ENCODE measurements at places on chromosomes 7 and 10.

- DNase-seq: no peak
Observed at GRCh38 chr7:8536431-8536830, 103.0 kb downstream of the NXPH1 start.

GRCh38 chr7:47418601-47419309, 163.2 kb downstream of the TNS3 start:
- DNase-seq: no peak

DNA sequence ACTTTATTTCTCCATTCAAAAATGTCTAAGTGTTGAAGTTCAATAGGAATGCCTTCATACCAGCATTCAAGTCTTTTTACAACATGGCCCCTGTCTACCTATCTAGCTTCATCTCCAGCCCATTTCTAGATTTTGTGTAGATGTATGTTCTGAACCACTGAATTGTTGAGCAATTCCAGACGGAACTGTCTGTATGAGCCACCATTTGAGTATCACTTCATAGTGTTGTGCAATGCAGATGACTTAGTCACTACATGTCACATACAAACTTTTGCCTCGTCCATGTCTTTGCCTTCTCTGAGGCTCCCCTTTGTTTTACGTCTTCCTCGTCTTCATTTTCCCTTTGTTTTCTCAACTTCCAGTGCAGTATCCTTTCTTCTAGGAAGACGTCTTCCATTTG, 118.1 kb downstream of the INHBA start:
- DNase-seq: no peak

GRCh38 chr10:69047111-69047832, 40.6 kb upstream of the SRGN start:
- DNase-seq: no peak

DNA sequence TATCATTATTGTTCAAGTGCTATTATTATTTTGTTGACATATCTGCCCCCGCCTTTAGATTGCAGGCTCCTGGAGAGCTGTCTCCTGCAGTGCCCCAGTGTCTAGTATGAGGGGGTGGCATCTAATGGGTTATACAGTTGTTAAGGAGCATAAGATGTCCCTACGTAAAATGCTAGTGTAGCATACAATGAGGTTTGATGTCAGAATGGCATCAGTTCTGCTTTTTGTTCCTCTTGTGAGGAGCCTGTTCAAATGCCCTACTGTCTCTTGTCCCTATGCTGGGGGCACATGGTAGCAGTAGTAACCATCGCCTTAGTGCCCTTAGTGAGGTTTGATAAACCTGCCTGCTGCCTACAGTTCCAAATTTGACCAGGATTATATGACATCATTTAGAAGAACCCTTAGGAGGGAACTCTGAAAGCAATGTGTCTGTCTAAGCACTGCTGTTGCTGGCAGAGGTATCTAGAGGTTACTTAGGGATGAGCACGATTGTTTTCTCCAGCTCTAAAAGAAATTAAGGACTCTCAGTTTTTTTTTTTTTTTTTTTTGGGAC, 9.7 kb downstream of the CREM start:
- no peak for DNase-seq

DNA sequence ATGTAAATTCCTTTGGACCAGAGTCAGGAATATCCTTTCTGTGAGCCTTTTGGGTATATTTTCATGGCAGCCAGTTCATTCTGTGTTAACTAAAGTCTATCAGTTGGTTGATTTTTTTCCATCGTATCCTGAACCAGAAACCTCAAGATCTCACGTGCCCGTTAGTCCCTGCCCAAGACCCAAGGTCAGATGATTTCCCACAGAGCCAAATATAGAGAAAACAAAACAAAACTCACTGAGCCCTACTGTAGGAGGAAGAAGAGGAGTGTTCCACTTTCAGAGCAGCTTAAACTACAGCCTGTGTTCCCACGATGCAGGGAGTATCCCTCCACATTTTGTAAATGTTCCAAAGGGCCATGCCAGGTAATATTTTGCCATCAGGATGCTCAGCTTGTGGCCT, 96.0 kb upstream of the ADO start:
- no peak for DNase-seq

DNA sequence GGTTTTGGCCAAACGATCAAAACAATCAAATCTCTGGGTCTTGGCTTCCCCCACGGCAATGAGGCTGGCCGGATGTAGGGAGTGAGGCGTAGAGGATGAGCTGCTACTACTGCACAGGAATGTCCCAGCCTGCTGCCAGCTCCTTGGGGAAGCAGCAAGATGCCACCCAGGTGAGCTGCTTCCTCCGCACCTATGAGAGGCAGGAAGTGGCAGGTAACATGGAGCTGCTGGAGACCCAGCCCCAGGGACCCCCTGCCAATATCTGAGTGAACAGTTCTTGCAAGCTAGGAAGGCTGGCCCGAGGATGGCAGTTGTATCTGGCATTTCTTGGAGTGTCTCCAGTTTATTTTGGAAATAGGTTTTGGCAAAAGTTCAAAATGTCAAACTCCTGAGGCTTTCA, 413.5 kb downstream of the DNAJB6 start:
- DNase-seq: no peak

DNA sequence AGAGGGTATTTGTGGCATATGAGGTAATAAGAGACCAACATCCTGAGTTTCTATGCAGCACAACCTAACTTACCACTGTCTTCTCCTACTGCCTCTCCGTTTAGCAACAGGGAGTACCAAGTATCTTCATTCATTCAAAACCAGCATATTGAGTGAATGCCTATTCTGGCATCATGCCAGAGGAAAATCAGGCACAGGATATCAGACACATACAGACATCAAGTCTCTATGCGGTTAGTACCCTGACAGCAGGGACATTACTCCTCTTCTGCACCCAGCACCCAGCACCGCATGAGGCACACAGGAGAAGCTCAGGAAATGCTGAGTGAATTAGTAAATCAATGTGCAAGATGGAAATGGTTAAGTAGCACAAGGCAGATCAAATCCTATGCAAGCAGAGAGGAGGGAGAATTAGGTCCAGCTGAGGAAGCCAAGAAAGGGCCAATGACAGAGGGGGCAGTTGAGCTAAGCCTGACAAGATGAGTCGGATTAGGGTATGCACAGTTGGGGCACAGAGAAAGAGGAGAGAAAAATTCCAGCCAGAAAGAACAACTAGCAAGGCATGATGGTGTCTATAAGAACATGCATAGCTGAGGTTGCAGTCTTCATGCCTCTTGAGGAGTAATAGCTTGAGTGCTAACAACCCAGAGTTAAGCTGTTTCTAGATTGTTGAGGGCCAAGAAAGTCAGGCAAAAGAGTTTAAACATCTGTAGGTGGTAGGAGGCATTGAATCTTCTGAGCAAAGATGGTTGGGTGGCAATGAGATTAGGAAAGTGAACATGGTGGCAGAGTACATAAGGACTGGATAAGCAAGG, 146.0 kb downstream of the PLXNA4 start:
- DNase-seq: no peak

GRCh38 chr10:32110790-32111189, 54.6 kb upstream of the KIF5B start:
- no peak for DNase-seq

- no peak for DNase-seq
Observed at GRCh38 chr7:100791881-100792666, 35.2 kb downstream of the EPHB4 start.

- DNase-seq: no peak
Observed at GRCh38 chr10:52351914-52352330, 37.8 kb downstream of the DKK1 start.

DNA sequence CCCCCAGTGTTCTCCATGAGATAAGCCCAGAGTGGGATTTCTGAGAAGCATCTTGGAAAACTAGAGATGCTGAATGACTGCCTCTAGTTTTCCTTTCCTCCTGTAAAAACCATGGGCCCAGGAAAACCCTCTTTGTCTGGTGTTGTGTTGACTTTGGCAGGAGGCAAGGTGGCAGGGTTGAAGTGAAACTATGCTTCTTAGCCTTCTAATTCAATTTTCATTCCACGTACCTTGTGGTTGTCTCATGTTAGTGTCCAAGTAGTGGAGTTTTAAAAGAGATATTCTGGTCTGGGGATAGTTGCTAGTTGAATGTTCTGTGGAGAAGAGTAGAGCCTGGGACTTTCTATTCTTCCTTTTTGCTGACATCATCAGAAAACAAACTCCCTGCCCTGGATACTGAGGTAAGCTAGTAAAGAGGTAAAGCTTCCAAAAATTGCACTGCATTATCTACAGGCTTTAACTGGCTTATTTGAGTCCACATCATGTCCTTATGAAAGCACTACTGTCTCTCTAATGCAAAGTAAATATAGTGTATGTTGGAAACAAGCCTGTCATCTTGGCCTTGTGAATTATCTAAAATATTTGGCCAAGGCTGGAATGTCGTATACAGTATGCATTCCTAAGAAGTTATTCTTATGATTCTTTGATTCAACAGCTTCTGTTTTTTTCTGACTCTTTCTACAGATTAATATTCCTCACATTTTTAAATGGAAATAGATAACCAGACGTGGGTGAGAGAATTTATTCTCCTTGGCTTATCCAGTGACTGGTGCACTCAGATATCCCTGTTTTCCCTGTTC, at the start of gene OR2F2:
OR2F2 (plus strand) TSS at position 708 of the 800 bp plus-strand sequence; CDS start at position 708, 0 bp downstream.
- no peak for DNase-seq

DNA sequence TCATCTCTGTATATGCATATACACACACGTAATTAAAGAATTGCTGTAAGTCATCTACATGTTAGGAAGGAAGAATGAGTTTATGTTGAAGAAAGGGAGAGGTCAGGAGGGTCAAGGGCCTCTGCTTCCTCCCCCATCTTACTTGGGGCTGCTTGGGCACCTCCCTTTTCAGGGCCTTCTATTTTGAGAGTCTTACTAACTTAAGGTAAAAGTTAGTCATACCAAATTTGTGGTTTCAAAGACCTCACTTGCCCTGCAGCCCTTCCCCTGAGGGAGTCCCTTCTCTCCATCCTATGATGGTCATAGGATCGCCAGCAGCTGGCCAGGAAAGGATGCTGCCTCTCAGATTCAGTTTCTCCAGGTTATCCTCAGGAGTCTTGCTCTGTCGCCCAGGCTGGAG, 2.6 kb downstream of the PLEKHS1 start:
- no peak for DNase-seq

DNA sequence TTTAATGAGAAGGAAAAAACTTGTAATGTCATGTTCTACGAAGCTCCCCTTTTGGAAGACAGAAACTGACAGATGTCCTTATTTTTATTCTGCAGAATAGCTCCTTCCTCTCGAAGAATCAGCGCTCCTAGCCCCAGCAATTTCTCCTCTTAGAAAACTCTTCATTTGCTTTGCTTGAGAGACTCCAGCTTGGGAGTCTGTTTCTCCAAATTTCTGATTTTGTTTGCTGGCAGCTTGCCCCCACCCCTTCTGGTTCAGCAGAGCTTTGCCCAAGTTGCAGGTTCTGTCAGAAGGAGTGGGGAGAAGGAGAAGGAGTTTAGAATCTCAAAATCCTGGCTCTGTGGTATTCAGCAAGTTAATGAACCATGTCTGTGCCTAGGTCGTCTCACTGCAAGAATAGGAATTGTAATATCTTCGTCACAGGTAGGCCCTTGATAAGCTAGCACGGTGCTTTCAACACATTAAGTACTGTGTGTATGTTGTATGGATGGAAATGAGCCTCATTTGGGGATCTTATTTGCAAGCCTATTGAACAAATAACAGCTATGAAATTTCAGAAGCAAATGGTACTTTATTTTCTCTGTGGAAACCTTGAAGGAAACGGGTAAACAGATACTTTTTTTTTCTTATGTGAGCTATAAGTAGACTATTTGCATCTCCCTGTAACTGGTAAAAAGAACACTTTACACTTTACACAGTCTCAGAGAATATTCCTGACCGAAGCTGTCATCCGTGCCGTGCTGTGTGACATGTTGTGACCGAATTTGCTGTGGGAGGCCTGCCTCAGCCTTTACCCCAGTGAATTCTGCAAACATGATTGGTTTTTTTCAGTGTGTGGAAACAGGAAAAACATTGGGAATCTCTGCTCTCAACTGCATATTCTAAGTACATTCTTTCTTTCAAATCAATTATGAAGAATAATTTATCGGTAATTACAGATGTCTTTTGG, 290.9 kb downstream of the CAMK1D start:
- DNase-seq: no peak

GRCh38 chr10:110069502-110069982, 61.8 kb downstream of the ADD3 start:
- no peak for DNase-seq

DNA sequence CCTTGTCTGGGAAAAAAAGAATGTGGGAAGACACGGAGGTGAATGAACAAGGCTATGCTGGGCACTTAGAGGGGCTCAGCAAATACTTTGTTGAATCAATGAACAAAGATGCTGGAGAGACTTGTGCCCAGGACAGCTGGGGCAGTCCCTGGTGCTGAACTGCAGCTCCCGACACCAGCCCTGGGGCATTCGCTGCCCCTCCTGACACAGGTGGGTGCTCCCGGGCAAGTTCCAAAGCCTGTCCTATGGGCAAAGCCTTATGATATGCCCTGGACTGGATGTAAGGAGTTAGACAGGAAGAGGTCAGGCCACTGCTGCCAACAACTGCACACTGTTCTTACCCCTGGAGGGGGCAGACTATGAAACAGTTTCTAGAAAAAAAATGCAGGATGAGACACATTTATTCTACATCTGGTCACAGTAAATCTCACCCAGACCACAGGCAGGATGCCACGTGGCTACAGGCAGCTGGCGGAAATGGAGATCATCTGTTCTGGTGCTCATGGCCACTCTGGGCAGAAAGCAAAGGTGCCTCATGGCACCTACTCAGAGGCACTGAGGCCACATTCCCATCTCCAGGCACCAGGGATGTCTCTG, 21.9 kb upstream of the FRAT2 start:
- no peak for DNase-seq

DNA sequence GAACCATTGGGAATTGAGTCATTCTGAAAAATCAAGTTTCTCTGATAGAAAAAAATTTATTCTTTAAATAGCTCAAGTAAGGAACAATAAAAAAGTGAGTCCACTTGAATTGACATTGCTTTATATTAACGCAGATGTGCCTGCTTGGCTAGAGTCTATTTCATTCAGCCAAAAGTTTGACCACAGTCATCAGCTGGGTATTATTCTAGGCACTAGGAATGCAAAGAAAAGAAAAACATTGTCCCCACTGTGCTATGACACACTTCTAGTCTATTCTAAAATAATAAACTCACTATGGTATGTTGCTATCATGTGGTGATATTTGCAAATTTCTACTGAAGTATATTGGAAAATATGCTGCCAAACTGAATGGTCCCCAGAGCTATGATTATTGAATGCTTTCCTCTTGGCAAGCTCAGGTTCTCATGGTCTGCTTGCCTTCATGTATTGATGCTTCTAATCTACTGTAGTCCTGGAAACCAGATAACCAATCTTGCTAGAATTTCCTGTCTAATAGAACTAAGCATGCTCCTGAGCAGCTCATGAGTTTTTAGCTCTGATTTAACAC, 8.3 kb downstream of the SFRP4 start:
- no peak for DNase-seq

DNA sequence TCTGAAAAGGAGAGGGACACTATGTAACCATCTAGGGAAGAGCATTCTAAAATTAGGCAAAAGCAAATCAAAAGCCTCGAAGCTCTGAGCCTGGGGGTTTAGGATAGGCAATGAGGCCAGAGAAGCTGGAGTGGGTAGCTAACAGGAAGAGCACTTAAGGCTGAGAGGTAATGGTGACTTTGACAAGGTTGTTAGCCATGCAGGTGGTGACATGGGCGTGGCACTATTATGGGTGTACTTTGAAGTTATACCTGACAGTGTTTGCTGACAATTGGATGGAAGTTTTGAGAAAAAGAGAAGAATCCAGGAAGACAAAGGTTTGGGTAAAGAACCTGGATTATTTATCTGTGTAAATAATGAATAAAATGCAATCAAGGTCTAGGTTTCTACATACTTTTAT, 383.0 kb upstream of the SEMA3C start:
- no peak for DNase-seq

GRCh38 chr10:5476918-5477525, 22.3 kb downstream of the CALML5 start:
- no peak for DNase-seq

- DNase-seq: no peak
Observed at GRCh38 chr10:6038071-6038631, 24.0 kb downstream of the IL2RA start.

Measured in omental fat pad (tissue), 4 donors.